ENCODE measurements at places on chromosomes 11 and 22.

- no peak for DNase-seq
These were observed 1.8 kb downstream of the PRAME start for GRCh38 chr22:22556995-22557925.

- DNase-seq = no peak
These were observed 89.6 kb upstream of the API5 start for GRCh38 chr11:43222215-43222614.

GRCh38 chr11:2528301-2529050 is 83.7 kb downstream of the KCNQ1 start:
- DNase-seq = no peak

DNA sequence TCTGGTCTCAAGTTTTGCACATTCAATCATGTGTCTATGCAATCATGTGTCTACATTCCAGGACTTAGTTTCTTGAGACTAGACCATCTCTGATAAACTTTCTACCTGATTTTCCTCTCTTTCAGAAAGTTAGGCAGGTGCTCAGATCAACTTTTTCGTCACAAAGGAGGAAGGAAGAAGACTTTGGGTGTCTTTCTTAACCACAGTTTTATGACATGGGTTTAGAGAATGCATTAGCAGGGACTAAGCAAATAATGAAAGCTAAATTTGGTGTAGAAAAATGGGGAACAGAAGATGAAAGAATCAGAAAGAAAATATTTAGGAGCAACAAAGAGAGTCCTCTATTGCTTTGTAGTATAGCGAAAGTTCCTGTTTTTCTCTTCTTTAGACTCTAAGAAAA is 7.7 kb upstream of the GLYATL1B start:
- DNase-seq = no peak

DNA sequence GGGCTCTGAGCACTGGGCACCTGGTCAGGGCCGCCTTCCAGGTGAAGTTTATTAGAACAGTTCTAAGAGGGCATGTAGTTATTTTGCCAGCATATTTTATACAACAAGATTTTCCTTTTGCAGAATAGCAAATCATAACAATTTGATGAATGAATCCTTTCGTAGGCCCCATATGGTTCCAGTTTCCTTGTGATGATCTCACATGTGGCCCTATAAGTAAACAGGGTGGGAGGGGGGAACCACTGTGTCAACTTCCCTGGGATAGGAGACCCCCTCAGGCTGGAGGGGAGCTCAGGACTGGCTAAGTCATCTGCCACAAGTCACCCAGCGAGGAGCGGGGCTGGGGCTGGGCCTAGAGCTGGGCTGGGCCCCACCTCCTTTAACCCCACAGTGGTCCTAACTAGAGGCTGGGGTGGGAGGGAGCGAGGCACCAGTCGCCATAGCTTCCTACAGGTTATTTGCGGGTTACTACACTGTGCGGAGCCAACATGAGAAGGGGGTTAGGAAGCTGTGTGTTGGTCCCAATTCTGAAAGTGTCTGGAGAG is 4.2 kb downstream of the FBLN1 start:
- DNase-seq = no peak

DNA sequence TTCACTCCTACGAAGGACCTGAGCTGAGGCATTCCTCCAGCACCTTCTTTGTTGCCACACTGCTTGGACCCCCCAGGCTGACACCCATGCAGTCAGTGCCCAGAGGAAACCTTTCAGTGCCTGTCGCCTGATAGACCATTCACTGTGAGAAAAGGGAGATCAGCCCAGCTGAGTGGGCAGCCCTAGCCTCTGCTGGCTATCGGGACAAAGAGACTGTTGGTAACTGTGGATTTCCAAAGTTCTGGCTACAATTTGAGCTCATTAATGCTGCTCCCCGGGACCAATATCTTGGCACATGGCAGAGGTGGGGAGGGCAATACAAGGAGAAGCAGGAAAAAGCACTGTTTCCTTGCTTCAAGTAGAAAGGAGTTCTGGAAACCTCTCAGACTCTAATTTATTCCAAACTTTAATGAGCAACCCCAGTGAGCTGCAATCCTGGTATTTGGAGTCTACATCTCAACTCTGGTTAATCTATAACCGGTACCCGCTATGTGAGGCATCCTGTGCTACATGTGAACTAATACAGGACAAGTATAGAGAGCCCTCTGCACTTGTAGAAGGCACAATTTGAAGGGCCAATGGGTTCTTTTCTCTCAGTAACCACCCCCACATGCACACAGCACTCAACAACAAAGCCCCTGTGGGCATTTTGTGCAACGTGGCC is 200.7 kb upstream of the NCAM1 start:
- no peak for DNase-seq

DNA sequence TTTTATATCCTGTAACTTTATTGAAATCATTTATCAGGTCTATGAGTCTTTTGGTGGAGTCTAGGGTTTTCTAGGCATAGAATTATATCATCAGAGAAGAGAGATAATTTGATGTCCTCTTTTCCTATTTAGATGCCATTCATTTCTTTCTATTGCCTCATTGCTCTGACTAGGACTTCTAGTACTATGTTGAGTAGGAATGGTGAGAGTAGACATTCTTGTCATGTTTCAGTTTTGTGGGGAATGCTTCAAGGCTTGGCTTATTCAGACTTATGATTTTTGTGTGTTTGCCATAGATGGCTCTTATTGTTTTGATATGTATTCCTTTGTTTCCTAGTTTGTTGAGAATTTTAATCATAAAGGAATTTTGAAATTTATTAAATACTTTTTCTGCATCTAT is 1078.3 kb downstream of the FAM181B start:
- no peak for DNase-seq

DNA sequence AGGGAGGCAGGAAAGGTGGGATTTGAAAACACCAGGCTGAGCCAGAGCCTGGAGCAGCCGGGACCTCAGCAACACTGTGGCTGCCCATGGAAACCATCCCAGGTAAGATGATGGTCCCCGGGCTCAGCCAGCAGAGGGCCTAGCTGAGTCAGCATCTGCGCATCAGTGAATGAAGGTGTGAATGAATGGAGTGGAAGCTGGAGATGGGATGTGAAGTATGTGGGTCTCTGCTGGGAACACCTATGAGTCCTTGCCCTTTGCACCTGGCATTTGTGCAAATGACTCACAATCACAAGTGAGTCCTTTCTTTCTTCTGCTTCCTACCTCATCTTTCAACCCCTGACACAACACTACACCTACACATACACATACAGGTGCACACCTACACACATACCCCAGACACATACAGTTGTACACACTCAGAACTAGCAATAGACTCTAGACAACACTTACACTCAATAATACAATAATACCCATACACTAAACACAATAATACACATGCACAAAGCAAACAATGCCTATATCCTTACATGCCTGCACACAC is 62.8 kb upstream of the PRDM11 start:
- DNase-seq = no peak

GRCh38 chr11:120565466-120566155 is 54.1 kb downstream of the GRIK4 start:
- DNase-seq = no peak

DNA sequence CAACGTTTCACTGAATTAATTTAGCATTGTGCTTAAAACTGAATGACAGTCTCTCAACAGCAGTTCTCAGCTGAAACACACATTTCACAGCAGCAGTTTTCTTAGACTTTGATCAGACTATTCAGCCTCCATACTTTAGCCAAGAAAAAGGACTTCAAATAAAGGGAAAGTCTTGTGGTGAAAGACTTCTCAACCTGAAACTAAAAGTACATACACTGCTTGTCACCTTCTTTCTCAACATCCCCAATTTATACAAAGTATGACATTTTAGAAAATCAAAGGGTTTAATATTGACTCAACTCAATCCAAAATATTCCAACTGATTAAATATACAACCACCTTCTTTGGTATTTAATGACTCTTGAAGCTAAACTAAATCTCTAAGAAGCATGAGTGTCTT is 419.0 kb downstream of the LRRC4C start:
- no peak for DNase-seq

GRCh38 chr11:360326-361280 is 8.7 kb upstream of the B4GALNT4 start:
- no peak for DNase-seq

DNA sequence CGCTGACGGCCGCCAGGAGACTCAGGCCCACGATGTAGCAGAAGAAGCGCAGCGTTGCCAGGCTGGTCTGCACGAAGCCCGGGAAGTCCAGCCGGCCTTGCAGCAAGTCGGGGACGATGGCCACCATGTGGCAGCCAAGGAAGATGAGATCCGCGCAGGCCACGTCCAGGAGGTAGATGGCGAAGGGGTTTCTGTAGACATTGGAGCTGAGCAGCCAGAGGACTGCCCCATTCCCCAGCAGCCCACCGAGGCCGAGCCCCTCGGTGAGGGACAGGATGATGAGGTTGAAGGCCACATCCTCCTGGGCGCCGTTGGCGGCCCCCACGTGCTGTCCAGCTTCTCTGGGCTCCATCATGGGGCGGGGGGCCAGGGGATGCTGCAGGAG is 3.8 kb downstream of the MRGPRE start:
- DNase-seq = no peak

DNA sequence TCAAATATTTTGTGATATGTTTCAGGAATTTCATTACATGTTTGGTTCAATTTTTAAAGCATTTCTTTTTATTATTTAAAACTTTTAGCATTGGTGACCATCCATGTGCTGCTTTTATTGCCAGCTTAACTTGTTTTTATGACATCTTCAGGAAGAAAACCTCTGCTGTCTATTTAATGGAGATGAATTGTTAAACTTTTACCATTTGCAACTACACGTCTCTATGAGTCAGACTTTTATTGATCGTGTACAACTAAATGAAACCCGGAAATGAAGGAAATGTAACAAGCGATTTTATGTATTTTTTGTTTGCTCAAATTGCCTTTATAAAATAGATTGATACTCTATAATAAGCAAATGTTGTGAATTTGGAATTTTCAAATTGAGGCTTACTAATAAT is 113.0 kb downstream of the PTPRJ start:
- no peak for DNase-seq

DNA sequence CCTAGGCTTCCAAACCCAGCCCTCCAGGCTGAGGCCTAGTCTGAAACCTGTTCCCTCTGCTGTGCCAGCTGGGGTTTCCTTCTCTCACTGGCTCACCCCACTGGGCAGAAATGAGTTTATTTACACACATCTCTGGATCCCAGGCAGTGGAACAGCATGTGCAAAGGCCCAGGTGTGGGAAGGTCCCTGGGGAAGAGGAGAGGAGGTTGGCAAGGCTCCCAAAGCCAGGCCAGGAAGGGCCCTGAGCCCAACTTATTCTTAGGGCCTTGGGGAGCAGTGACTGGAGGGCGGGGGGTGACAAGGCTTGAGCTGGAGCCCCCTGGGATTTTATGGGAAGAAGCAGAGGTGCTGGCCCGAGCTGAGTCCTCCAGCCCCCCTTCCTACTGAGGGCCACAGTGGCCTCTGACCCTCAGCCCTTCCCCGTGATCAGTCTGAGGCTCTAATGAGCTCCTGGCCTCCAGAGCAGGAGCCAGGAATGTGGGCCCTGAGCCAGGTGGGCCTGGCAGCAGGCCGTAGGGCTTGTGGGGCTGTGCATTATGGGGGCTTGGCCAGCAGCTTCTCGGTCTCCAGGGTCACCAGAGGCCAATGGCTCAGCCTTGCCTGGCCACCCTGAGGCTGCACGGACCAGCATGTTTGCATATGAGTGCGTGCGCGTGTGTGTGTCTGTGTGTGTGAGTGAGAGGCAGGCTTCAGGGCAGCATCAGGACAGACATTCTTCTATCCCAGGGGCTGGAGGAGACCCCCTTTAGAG is 2.9 kb downstream of the MYO7A start:
- no peak for DNase-seq

- no peak for DNase-seq
These were observed 45.7 kb upstream of the ANO1 start for GRCh38 chr11:70032470-70032795.

DNA sequence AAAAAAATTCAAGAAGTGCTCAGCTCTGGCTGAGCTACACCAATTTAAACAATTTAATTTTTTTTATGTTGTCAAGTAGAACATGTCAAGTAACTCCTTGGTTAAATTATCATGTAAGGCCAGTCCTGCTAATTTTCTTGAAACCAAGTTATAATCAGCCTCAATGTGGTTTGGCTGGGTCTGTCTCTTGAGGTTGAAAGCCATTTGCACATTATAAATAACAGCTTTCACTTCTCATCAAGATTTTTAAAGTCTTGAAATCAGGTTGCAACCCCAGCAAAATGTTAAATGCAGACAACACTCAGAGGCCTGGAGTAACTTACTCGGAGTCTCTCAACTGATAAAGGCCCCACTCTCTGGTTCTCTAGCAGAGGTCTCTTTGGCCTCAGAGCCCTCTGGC is 324.4 kb downstream of the BRD1 start:
- no peak for DNase-seq

GRCh38 chr11:116500947-116501602 is 271.7 kb downstream of the BUD13 start:
- no peak for DNase-seq

DNA sequence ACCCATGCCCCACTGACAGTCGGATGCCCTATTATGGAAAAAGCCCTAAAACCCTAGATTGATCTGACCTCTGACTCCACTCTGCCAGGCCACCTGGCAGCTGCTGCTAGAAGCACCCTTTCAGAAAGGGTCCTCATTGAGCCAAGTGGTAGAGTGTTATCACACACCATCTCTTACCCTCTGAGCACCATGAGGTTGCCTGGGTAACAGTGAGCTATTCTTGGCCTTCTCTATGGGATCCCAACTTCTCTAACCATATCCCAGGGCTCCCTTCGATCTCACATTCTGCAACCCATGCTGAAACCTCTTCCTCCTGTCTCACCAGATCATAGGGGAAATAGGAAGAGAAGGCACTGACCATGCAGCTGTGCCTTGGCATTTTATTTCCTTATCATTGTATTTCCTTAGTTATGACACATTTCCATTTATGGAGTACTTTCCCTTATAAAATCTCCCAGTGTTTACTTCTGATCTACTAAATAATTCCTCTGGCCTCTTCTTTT is 52.7 kb downstream of the MPPED2 start:
- DNase-seq = no peak

- no peak for DNase-seq
These were observed 330 bp downstream of the ACP2 start for GRCh38 chr11:47248304-47248663.

DNA sequence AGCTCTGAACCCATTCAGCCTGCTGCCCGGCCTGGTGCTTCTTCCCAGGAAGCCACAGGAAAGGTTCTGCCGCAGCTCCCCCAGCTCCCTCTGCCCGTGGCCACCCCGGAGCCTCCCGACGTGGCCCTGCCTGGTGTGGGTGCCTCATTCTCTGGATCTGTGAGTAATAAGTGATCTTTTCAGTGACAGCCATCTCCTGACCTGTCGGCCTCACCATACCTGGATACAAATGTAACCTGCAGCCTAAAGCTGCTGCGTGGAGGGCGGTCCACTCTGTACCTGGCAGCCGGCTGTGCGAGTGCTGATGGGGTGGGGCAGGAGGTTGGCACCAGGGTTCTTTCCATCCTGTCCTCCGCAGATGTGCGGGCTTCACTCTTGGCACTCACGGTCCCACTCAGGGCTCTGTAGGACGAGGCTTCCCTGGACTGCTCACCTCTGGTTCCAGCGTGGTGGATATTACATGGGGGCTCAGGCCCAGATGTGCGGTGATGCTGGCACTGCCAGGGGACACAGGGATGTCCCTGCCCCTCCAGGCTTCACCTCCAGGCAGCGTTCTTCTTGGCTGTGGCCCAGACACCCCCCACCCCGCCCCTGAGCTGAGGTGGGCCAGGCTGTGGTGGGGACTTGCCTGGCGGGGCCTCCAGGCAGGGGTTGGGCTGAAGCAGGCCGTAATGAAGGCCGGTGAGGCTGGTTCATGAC is 748.5 kb downstream of the BRD1 start:
- no peak for DNase-seq
